ENCODE measurements at places on chromosomes 6 and 20.

- DNase-seq: no peak
Measured at GRCh38 chr6:112214739-112215269, 39.6 kb downstream of the LAMA4 start.

GRCh38 chr20:20939006-20939405 lies 167.2 kb downstream of the LINC00237 start:
- DNase-seq: no peak

DNA sequence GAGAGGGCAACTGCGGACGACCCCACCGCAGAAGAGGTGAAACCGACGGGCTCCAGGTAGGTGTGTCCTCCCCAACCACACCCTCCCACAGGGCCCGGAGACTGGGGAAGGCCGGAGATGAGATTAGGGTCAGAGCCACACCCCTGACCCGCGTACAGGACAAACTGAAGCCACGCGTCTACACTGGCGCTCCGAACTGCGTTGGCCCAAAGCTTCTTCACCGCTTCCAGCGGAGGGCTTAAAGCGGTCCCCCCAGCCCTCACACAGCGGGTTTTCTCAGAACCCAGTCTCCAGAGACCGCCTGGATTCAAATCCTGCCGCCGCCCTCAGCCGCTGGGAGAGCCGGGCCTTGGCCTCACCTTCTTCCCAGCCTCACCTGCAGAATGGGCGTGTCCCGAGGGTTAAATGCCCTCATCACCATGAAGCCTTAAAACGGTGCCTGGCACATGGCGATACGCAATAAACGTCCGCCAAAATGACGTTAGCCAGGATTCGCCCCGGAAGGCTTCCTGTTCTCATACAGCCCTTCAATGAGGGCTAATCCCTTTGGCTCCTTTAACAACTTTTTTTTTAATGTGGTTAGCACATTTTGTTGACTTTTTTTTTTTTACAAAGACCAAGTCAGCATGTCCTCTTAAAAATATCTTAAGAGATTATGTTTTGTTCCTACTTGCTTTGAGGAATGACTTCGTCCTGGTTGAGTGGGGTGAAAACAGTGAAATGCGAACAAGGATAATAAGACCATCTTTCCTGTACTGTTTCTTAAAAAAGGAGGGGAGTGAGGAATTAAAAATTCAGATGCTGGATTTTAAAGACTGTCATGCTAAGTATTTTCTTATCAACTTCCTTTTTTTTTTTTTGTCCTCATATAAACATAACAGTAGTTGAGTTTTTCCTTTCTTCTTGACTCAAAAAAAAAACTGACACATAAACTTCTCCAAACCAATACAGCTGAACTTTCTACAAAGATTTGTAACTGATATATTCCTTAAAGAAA lies 15.1 kb upstream of the ZNF217 start:
- DNase-seq: no peak

GRCh38 chr6:114121913-114122662 lies 151.1 kb upstream of the HDAC2 start:
- no peak for DNase-seq

GRCh38 chr6:1473166-1473565 lies 83.8 kb downstream of the FOXF2 start:
- no peak for DNase-seq

GRCh38 chr6:41571021-41571780 lies 25.0 kb downstream of the FOXP4 start:
- no peak for DNase-seq

DNA sequence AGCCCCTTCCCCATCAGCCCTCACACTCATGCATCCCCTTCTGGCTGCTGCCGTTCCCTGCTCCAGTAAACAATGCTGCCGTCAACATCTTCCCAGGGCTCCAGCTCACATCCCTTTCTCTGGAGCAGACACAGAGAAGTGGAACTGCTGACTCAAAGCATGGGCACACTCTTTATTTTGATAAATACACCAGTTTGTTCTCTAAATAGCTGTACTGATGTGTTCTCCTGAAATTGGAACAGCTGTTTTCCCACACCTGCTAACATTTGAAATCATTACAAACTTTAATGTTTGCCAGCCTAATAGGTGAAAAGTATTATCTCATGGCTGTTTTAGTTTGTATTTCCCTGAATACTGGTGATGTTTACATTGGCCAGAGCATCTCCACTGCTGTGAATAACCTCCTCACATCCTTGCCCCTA lies 102.1 kb upstream of the NXT1 start:
- DNase-seq: no peak

GRCh38 chr6:16621002-16621401 lies 140.3 kb downstream of the ATXN1 start:
- no peak for DNase-seq

GRCh38 chr6:26205625-26206574 lies 118.7 kb downstream of the HFE start:
- DNase-seq: no peak

GRCh38 chr20:2006452-2007361 lies 12.8 kb upstream of the PDYN start:
- no peak for DNase-seq

GRCh38 chr20:64091770-64092169 lies 7.6 kb upstream of the LKAAEAR1 start:
- no peak for DNase-seq

DNA sequence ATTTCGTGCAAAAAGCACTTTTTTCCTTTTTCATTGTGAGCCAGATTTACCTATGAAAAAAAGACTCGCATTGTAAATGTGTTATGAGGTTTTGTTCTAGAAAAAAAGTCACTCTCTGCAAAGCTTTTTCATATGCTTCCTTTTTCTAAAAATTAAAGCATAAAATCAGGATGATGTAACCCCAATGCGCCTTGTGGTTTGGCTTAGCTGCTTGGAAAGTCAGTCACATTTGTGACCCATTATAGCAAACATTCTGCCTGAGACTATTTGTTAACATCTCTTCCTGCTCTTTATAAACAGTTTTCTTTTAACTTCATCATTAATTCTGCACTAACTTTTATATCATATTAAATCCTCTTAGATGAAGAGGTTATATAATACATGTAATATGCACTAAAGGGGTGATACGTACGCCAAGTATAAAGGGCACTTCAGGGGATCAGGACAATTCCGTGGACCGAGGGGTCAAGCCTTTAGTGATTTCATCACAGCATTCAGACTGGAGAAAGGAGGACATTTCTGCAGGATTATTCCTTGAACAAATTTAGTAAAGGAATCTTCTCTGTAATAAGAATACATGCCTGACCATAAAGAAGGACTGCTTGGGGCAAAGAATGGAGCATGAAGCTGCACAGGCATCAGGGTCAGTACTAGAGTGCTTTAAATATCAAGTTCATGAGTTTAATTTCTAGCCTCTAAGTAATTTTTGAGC lies 48.1 kb upstream of the SMLR1 start:
- DNase-seq: no peak

- DNase-seq: no peak
Measured at GRCh38 chr20:1204113-1204512, 859 bp downstream of the C20orf202 start.

GRCh38 chr20:64101731-64102621 lies 5.4 kb downstream of the NPBWR2 start:
- no peak for DNase-seq

All from stimulated activated CD4-positive, alpha-beta T cell treated with anti-CD3 and anti-CD28 coated beads, Interleukin-12 subunit alpha, Interleukin-12 subunit beta, amount 100 ng/mL, for 48 hours (primary cell).